Activated CD8-positive, alpha-beta memory T cell treated with anti-CD3 and anti-CD28 coated beads for 1 hour (primary cell): ENCODE measurements at places on chromosomes 1 and 21.

DNA sequence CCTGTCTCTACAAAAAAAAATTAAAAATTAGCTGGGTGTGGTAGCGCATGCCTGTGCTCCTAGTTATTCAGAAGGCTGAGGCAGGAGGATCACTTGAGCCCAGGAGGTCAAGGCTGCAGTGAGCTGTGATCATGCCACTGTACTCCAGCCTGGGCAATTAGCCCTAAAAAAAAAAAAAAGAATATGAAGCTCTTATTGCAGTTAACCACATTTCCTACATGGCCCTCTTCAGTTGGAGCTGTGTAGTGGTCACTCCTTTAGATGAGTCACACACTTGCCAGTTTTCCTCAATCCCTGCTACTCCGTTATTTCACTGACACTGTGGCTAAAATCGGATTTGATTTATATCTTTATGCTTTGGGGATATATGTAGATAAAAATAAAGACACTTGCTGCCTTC lies 11.8 kb downstream of the NFYC start:
- no peak for DNase-seq

DNA sequence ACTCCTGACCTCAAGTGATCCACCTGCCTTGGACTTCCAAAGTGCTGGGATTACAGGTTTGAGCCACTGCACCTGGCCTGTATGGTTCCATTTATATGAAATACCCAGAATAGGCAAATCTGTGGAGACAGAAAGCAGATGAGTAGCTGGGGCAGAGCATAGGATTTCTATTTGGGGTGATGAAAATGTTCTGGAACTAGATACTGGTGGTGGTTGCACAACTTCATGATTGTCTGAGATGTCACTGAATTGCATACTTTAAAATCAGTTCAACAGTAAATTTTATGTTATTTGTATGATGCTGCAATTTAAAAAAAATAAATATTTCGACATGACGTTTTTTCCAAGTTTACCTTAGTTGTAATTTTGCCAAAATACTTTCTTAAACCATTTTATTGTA lies 23.9 kb downstream of the ITSN1 start:
- DNase-seq, result no peak

DNA sequence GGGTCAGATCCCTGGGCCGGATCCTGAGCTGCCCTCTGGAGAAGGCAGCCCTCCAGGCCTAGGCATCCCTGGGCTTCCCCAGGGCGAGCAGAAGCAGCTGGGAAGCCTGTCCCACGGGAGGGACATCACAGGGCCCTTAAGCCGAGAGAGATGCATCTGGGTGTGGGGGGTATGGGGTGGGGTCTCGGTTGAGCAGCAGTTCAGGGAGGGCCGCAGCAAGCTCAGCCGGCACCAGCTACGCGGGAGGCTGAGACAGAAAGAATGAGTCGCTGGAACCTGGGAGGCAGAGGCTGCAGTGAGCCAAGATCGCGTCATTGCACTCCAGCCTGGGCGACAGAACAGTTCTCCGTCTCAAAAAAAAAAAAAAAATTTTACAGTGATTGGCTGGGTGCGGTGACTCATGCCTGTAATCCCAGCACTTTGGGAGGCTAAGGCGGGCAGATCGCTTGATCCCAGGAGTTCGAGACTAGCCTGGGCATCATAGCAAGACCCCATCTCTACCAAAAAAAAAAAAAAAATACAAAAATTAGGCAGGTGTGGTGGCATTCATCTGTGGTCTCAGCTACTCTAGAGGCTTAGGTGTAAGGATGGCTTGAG lies 37.7 kb downstream of the RRP1 start:
- no peak for DNase-seq

DNA sequence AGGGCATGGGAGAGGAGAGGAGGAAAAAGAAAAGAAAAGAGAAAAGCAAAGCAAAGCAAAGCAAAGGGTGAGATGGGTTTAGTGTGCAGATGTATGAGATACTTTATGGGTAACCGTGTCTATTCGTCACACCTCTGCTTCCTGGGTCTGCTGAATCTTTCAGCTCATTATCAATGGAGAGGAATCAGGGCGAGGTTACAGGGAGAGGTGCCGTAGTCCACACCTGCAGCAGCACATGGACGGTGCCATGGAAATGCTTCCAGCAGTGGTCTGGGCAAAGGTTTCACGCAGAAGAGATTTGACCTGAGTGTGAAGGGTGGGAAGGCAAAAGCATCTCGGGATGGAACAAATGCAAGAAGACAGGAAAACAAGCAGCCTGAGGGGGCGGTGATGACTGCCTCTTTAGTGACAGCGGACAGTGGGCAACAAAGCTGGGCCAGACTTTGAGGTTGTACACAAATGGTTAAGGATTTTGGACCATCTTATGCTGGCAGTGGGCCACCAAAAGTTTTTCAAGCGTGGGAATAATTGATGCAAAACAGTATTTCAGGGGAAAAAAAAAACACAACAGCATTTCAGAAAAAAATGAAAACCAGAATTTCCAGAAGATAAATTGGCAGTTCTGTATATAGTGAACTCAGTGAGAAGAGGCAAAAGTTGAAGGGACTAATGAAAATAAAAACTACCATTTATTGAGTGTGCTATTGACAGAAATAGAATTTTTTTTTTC lies 19.5 kb upstream of the SRP9 start:
- DNase-seq, result no peak

DNA sequence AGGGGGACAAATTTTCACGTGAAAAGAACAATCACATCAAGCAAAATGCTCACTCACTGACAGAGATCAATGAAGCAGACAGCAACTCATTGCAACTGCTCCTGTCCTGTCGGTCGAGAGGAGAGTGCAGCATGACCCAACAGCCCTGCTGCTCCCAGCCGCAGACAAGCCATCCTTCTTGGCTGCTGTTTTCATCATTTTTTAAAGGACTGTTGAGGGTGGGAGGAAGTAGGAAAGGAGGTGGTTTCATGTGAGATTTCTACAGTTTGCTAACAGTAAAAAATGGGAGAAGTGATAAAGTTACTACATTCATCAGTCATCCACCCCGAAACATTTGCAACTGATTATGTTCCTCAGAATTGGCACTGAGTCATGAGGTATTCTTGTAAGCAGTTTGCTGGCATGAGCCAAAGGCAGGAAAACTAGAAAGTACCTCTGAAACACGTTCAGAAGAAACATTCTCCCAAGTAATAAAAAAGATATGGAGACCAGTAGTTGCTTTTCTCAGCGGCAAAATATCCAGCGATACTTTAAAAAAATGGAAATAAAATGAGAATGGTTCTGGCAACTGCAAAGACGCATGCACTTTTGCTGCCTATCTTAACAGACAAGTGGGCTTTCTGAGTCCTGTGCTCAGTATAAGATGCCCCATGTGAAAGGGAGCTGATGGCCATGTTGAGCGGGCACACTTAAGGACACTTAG lies 72.0 kb upstream of the CLDN14 start:
- DNase-seq, result no peak

GRCh38 chr1:41880950-41881885 lies 37.5 kb downstream of the HIVEP3 start:
- no peak for DNase-seq

- no peak for DNase-seq
Measured at GRCh38 chr21:29825936-29826335, 113.9 kb downstream of the GRIK1 start.

DNA sequence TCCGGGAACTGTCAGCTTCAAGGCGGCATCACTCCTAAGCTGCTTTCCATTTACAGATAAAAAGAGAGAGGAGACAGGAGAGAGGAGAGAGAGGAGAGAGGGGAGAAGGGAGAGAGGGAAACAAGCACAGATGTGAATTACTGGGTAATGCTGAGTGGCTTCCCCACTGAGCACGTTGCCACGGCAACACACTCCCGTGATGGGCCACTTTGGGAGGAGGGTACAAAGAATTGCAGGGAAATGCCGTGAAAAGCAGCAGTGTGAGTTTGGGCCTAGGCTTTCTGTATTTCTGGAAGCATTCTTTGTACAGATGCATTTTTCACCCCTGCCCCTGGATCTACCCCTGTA lies 128.0 kb upstream of the IRF2BP2 start:
- no peak for DNase-seq

DNA sequence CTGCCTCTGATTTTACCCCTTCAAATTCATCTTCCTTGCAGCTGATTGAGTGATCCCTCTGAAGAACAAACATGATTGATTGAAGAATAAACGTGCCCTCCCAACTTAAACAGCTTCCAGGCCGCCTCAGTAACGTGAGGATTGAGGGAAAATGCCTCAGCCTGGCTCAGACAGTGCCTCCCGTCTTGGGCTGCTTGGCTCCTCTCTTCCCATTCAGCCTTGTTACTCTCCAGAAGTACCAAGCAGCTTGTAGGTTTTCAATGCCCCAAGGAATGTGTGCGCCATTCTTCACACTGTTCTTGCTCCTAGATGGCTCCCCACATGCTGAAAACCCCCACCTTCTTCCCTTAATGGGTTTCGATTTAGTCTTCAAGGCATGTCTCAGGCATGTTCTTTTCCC lies 51.8 kb downstream of the ST6GALNAC5 start:
- no peak for DNase-seq

- DNase-seq, result no peak
Measured at GRCh38 chr21:35547946-35548774, 499.1 kb upstream of the RUNX1 start.

DNA sequence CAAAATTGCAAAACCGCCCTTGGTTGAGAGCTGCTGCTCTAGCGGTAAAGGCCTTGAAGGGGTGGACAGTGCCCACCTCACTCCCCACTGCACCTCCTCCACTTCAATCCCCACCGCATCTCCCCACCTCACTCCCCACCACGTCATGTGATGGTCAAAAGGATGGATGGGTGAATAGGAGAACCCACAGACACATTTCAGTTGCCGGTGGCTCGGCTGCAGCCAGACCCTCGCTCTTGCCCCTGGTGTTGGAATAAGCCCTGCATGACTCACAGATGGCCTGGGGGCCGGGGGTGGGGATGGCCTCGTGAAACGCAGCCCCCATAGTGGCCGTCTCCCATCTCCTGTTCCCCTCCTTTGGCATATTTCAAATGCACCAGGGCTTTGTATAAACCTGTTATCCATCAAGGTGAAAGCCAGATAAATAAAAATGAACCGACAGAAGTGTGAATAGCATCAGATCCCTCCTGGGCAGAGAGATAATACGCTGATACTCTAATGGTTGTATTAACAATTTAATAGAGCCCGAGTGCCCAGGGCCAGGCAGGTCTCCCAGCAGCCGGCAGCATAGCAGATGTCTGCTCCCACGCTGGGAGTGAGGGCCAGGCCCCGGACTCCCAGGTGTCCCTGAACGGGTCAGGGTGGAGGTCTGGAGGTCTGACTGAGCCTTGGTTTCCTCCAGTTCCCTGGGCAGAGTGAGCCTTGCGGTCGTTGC lies 300.3 kb downstream of the NPHP4 start:
- DNase-seq, result no peak

GRCh38 chr1:196466654-196467053 lies 141.6 kb downstream of the KCNT2 start:
- no peak for DNase-seq

DNA sequence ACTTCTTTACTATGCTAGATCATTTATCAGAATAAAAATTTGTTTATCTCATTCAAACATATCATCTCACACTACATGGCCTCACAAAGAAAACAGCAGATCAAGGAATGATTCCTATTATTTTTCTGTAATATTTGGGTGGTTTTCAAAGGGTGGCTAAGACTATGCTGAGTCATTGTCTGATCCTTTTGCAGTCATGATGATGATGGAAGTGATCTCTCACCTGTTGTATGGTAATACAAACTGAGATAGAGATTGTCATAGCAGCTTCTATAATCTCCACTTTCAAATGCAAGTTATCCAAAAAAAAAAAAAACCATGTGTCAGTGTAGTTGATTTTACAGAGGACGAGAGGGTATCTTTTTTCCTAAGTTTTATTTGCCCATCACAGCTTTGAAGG lies 37.2 kb upstream of the GBP5 start:
- no peak for DNase-seq

DNA sequence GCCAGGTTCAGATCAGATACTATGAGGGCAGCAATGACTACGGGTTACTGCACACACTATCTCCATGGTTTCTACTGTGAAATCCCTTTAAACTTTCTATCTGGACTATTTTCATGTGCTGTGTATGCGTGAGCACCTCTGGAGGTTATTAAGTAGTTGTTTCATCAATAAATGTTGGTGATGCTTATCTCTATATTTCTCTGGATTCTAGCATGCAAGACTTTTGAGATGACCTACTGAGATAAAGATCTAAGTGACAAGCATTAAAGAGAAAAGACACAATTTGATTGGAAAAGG lies 194.0 kb downstream of the NRIP1 start:
- no peak for DNase-seq

GRCh38 chr1:44407430-44408211 lies 2.6 kb downstream of the RNF220 start:
- DNase-seq, result no peak

DNA sequence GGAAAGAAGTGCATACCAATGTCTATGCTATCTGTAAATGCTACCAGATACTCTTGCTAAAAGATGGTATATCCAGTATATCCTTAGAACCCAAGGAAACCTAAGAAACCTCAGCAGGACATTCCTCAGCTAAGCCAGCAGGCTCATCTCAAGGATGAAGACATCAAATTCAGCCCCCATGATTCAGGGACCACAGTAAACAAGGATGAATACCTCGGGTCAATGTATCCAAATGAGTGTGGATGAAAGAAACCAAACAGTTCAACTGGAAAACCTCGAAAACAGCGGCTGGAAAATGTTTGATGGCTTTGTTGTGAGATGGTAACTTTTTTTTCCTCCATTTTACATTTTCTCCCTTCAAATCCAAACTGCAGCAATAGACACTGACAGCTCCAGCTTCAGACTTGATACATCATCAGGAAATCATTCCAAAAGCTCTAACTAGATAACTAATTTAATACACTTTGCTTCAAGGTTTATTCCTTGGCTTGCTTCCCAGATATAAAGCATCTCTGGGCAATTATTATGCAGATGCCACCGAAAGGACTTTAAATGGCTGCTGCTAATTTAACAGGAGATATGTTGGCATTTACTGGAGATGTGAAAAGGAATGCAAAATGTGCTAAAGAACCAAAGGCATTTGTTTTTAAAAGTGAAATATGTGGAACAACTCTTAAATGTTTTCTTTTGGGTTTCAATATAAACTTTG lies 73.6 kb downstream of the SMYD2 start:
- DNase-seq, result no peak

GRCh38 chr21:31647650-31648049 lies 11.8 kb upstream of the SOD1 start:
- no peak for DNase-seq

DNA sequence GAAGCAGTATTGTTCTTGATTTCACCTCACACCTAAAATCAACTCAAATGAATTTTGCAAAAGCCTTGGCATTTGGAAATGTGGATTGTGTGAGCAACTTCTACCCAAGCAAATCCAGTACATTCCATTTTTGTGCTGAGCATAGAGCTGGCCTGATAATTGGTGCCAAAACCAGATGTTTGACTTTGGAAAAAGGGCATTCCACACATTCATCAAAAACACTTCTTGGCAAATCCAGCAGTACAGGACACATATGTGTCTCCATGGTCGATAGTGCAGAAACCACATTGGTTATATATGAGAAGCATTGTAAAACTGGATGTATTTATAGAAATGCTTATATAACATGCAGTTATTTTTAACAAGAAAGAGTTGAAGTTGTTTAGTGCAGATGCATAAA lies 210.4 kb downstream of the KCNK2 start:
- no peak for DNase-seq

GRCh38 chr1:37143800-37144199 lies 109.5 kb upstream of the GRIK3 start:
- DNase-seq, result no peak

GRCh38 chr1:30161953-30162352 lies 561.4 kb downstream of the MATN1 start:
- DNase-seq, result no peak
